Stimulated activated CD4-positive, alpha-beta T cell treated with anti-CD3 and anti-CD28 coated beads, Interleukin-2, amount 100 ng/mL, for 48 hours (primary cell): ENCODE measurements at places on chromosomes 7 and 10.

DNA sequence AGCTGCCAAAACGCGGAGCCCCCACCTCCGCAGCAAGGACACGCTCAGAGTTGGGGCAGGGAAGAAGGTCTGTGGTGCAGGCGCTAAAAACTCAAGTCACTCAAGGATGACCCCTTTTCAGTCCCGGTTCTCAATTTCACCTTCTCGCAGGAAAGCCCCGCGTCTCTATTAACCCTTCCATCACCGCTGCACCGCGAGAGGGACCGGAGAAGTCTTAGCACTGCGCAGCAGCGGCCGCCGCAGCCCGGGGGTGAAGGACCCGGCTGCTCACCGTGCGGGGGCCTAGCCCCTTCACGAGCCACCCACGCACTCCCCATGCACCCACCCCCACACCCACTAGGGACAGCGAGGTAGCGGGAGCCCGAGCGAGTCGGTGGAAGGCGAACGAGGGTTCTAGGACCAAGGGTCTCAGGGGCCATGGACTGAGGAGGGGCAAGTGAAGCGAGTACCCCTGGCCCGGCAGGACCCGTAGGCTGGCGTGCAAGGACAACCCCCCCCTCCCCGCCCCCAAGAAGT, 162.9 kb downstream of the SH3PXD2A start:
- no peak for DNase-seq

GRCh38 chr7:28041508-28042314, 138.9 kb downstream of the JAZF1 start:
- DNase-seq: no peak

DNA sequence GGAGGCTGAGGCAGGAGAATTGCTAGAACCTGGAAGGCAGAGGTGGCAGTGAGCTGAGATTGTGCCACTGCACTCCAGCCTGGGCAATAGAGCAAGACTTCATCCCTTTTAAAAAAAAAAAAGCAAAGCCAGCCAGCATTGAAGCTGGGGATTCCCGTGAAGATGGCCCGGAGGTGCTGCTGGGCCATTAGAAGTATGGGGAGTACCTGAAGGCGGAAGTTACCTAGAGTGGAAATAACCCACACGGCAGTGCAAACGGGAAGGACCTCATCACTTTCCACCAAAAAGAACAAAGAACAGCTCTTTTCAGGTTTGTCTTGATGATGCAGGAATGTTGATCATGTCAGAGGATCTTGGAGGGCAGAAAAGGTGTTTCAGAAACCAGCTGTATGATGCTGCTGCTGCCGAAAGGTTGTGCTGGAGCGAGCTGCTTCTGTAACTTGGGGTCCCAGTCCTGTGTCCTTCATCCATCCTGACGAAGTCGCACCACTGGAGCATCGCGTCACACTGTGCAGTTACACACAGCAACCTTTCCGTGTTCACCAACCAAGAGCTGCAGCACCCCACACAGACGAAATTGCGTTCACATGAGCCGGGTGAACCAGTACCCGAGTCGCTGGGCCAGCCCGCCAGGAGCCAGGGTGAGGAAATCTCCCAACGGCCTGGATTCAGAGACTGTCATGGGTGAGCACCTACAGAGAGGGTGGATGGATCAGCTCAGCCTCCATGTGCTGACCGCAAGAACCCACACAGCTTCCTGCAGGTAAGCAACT, 8.2 kb downstream of the ZFAND2A start:
- DNase-seq: no peak

DNA sequence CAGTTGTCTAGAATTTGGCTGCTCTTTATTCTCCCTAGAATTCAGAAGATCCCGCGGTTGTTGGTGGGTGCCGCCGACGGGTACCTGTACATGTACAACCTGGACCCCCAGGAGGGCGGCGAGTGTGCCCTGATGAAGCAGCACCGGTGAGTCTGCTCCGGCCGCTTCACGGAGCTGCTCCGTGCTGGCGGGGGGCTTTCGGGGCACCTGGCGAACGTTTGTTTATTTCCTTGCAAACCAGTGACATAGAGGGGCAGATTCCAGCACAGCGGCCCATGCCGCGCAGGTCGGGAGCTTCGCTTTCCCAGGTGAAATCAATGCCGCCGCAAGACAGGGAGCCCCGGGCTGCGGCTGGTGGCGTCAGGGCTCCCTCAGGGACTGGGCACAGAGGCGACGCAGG, 38.0 kb downstream of the WIPI2 start:
- DNase-seq: no peak

GRCh38 chr7:20477067-20477466, 138.4 kb upstream of the ABCB5 start:
- no peak for DNase-seq

GRCh38 chr10:107689323-107689722, 524.8 kb upstream of the SORCS1 start:
- no peak for DNase-seq

DNA sequence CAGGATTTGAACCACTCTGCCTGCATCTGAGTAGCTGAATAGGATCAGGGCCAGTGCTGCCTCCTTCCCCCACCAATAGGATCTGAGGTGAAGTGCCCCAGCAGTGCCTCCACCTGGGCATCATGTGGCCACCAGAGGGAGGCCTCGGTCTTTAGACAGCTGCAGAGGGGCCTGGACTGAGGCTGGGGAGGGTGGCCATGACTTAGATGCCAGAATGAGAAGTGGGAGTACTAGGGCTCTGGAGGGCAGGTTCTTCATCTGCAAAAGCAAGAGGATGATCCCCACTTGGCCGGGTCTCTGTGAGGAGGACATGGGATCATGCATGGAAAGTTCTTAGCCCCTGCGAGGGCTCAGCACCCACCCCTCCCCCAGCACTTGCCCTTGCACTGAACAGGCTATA, 56.9 kb downstream of the NEUROG3 start:
- DNase-seq: peak; percentile 11

GRCh38 chr7:50304129-50304910, at the start of gene IKZF1:
Gene IKZF1, plus strand, starts transcription at chr7:50304716. Its CDS starts 14,346 bp downstream, at chr7:50319062.
- DNase-seq: peak; percentile 53

DNA sequence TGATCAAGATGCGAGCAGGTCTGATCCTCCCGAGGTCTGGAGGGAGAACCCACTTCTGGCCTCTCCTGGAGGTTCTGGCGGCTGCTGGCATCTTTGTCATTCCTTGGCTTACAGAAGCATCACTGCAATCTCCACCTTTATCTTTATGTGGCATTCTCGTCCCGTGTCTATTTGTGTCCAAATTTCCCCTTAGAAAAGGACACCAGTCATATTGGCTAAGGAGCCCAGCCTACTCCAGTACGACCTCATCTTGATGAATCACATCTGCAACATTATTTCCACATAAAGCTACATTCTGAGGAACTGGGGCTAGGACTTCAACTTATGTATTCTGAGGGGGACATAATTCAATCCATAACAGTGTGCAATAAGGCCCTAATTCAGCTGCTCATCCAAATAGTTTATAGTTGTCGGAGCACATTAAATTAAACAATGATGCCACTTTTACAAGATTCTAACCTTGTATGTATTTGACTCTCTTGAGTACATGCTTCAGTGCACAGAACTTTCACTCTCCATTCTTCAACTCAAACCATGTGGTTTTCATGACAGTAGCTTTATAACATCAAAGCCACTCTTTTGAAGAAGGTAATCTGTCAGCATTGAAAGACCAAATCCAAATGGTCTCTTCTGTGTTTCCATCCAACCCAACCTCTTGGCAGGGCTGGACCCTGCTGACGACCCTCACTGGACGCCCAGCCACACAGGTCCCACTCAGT, 86.2 kb upstream of the DDC start:
- DNase-seq: no peak

GRCh38 chr7:28446131-28446530, 33.8 kb downstream of the CREB5 start:
- no peak for DNase-seq

DNA sequence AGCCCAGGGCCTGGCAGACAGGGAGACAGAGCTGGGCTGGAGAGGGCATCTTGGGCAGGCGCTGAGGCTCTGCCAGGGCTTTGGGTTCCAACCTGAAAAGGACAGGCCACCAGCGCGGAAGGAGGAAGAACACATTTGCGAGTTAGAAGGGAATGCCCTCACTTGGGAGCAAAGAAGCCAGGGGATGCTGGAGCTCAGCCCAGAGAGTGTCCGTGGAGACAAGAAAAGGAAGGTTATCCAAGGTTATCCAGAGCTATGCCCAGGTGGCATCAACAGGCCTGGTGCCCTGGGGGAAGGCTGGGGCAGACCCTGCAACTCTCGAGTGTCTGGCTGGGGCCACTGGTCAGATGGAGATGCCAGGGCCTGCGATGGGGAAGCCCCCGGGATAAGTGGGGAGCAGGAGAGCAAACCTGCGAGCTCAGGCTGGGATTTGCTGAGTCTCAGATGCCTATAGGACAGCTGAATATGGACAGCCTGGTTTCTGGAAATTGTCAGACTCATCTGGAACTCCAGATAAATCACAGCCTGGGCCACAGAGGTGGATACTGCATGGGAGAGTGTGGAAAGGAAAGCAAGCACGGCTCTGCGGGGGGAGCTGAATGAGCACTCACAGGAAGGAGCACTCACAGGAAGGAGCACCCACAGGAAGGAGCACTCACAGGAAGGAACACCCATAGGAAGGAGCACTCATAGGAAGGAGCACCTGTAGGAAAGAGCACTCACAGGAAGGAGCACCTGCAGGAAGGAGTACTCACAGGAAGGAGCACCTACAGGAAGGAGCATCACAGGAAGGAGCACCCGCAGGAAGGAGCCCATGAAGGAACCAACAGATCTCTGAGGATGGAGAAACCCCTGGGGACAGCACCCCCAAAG, 152.1 kb downstream of the ADAM12 start:
- DNase-seq: no peak

- no peak for DNase-seq
Measured at GRCh38 chr10:94125856-94126255, 132.1 kb downstream of the PLCE1 start.
